KG1 (cell line): ENCODE measurements at places on chromosomes 2 and 18.

DNA sequence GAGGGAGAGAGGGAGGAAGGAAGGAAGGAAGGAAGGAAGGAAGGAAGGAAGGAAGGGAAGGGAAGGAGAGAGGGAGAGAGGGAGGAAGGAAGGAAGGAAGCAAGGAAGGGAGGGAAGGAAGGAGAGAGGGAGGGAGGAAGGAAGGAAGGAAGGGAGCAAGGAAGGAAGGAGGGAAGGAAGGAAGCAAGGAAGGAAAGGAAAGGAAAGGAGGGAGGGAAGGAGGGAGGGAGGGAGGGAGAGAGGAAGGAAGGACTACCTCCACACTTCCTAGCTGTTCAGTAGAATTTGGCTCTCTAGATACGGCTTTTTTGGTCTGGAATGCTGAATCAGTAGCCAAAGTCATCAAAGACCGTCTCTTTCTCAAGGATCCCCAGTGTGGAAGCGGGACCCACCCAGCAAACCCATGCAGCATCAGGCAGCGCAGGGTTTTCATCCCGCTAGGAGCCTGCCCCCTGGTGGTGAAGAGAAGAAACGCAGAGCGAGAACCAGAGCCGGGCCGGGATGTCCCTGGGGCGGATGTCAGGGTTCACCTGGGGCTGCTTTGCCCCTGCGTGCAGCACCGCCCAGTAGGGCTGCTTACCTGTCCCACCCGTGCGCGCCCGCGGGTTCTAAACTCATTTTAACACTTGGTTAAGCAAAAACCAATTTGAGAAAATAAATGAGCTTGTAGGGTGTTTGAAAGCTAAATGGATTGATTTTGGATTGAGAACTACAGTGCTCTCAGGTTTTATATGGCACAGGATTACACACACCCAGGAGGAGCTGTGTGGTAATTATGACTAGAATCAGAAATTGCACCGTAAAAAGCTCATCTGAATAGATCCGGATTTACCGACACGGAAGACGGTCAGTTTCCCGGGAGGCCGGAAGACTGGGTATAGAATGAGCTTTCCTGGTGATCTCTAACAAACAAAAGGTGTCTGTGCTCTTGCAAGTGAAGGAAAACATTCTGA, 48.1 kb upstream of the ARL4C start:
- peak; percentile 36 for DNase-seq

DNA sequence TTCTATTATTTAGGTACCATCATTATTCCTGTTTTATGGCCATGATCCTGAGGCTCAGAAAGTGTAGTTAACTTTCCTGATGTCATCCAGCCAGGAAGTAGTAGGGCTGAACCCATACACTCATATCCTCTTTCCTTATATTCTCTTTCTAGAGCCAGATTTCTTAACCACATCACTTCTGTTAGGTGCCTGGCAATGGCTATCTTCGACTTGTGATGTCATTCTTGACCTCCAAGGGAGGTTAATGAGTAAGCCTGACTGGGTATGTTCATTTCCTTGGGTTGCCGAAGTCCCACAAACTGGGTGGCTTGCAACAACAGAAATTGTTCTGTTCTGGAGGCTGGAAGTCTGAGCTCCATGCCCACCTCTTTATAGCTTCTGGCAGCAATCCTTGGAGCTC, 43.4 kb downstream of the ITGB6 start:
- DNase-seq = no peak

- DNase-seq = no peak
Observed at GRCh38 chr2:65128297-65129190, 1.4 kb downstream of the RAB1A start.

- peak; percentile 22 for DNase-seq
Observed at GRCh38 chr2:70871398-70872211, 36.0 kb upstream of the CD207 start.

DNA sequence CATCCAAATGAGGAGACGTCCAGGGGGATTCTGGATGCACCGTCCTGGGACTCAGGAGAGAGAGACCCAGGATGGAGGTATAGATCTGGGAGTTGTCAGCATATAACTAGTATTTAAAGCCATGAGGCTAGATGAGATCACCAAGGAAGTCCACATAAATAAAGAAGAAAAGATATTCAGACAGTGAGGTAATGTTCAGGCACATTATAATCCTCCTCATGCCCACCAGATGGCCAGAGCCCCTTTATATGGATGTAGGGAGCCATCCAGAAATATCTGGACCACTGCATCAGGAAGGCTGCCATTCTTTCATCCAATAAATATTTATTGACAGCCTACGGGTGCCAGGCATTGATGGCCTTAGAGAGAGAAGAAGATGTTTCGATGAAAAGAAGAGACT, 21.2 kb upstream of the NCKAP5 start:
- no peak for DNase-seq

DNA sequence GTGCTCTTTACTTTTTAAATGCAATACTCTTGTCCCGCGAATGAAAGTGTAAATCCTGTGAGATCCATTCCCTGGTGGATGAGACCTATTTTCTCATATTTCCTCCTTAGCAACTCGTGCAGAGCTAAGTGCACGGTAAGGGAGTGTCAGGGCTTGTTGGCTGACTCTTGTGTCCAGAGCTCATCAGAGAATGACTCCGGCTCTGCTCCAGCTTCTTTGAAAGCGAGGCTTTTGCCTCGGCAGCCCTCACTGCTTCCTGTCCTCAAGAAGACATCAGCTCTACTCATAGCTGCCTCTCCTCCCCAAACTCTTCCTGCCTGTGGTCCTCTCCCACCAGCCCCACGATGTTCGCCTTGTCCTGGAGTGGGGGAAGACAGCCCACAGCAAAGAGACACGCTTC, 70.7 kb downstream of the LIPG start:
- DNase-seq = no peak

GRCh38 chr2:60516383-60516811, 37.1 kb downstream of the BCL11A start:
- no peak for DNase-seq

DNA sequence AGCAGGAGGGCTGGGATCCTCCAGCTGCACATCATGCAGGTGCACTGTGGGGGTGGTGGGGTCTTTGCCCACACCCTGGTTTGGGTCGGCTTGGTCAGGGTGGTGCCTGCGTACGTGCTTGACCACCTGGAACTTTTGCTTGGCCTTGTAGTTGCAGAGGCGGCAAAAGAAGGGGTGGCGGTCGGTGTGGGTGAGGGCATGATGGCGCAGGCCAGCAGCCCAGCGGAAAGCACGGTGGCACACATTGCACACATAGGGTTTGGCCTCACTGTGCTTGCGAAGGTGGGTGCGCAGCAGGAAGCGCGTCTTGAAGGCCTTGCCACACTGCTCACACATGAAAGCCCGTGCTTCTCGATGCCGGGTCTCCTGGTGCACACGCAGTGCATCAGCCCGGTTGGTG, 21.1 kb downstream of the ZNF142 start:
- DNase-seq = no peak

- DNase-seq = no peak
Observed at GRCh38 chr2:47019961-47020681, 104.5 kb upstream of the MCFD2 start.
